T-helper 17 cell (primary cell): ENCODE measurements at places on chromosomes 3 and 15.
A peak's percentile ranks its signal among the peaks of the same experiment; 100 is the strongest.

- no peak for DNase-seq
Measured at GRCh38 chr3:3085782-3086181, 24.4 kb downstream of the IL5RA start.

GRCh38 chr15:93017526-93017925 lies 71.5 kb downstream of the RGMA start:
- no peak for DNase-seq

DNA sequence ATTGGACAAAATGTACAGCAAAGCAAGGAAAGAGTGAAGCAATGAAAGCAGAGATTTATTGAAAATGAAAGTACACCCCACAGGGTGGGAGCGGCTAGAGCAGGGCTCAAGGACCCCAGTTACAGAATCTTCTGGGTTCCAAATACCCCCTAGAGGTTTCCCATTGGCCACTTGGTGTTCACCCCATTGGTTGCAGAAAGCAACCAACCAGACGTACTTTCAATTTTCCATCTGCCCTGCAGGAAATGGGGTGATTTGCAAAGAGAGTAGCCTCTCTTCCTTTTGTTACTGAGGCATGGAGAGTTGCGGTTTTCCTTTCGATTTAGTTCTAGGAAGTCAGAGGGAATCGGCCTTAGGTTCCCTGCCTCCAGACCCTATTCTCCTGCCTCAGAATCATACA lies 2.4 kb downstream of the PML start:
- no peak for DNase-seq

DNA sequence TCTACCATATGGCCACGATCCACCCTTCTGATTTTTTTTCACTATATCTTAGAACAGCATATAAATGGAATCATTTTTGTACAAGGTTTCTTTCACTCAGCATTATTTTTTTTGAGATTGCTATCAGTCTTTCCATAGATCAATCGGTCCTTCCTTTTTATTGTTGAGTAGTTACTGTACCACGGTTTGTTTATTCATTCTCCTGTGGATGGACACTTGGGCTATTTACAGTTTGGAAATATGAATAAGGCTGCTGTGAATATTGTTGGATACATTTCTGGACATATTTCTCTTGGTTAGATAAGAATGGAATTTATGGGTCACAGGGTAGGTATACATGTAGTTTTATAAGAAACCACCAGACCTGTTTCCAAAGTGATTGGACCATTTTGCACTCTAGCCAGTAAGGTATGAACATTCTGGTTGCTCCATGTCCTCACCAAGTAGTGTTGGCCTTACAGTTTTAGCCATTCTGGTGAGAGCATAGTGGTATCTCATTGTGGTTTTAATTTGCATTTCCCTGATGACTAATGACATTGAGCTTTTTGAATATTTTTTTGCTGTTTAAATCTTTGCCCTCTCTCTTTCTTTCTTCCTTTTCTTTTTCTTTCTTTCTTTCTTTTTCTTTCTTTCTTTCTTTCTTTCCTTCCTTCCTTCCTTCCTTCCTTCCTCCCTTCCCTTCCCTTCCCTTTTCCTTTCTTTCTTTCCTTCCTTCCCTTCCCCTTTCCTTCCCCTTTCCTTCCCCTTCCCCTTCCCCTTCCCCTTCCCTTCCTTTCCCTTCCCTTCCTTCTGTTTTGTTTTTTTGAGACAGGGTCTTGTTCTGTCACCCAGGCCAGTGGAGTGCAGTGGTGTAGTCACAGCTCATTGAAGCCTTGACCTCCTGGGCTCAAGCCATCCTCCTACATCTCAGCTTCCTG lies 49.2 kb downstream of the LRRK1 start:
- DNase-seq = no peak

DNA sequence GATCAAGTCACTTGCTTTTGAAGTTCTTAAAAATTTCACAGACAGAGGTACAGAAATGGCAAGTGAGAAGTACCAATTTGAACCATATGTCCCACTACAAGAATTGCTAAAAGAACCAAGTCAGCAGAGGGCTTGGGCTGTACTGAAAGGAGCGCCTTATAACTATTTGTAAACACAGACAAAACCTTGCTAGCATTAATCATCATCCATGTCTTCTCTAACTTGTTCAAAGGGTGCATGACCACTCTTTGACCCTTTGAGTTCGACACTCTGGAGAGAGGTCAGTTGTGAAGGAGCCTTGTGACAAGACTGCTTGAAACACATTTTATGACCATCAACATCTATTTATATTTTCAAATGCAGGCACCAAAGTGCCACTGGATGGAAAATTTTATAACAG lies 191.7 kb downstream of the PDZRN3 start:
- DNase-seq = no peak

GRCh38 chr3:134274571-134274970 lies 23.9 kb upstream of the RYK start:
- DNase-seq = no peak

GRCh38 chr15:38554354-38554753 lies 10.3 kb downstream of the RASGRP1 start:
- DNase-seq = no peak

DNA sequence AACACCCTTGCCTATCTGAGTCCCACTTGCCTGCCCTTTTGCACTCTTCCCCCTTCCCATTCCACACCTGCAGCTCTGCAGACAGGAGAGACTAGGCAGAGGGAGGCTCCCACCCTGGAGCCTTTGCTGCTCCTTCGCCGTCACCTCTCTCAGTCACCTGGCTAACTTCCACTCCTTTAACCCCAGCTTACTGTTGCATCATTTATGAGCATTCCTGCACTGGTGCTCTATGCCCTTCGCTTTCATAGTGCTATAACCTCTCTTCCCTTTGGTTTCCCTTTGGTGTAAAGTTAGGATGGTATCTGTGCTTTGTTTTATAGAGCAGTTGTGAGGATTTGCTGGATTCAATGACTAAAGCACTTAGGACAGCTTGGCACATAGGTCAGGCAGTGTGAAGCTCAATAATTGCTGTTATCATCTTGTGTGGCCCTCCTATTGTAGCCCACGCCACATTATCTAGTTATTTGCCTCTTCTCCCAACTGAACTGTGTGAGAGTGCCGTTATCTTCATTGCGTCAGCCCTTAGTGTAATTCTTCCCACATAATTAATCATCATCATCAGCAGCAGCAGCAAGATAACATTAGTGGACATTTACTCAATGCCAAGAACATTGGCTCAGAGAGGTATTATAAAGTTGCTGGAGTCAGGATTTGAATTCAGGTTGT lies 253.9 kb downstream of the CACNA2D3 start:
- no peak for DNase-seq

DNA sequence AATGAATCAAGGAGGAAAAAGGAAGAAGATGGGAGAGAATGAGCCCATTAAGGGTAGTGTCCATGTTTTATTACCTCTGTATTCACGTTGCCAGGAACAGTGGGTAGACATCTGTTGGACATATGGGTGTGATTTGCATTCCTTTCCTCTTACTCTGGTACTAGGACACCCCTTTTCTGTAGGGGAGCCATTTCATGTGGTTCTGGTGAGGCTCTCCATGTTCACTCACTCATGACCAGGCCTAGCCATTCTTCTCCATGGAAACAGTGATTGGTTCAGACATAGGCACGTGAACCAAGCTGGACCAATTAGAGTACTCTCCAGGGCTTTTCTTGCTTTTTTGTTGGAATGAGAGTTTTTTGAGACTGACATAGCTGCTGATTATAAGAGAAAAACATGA lies 39.6 kb upstream of the PDCD6IP start:
- DNase-seq = no peak

GRCh38 chr3:185866555-185866954 lies 41.7 kb upstream of the IGF2BP2 start:
- no peak for DNase-seq

- DNase-seq = no peak
Measured at GRCh38 chr15:30990446-30991254, 778 bp downstream of the MTMR10 start.

DNA sequence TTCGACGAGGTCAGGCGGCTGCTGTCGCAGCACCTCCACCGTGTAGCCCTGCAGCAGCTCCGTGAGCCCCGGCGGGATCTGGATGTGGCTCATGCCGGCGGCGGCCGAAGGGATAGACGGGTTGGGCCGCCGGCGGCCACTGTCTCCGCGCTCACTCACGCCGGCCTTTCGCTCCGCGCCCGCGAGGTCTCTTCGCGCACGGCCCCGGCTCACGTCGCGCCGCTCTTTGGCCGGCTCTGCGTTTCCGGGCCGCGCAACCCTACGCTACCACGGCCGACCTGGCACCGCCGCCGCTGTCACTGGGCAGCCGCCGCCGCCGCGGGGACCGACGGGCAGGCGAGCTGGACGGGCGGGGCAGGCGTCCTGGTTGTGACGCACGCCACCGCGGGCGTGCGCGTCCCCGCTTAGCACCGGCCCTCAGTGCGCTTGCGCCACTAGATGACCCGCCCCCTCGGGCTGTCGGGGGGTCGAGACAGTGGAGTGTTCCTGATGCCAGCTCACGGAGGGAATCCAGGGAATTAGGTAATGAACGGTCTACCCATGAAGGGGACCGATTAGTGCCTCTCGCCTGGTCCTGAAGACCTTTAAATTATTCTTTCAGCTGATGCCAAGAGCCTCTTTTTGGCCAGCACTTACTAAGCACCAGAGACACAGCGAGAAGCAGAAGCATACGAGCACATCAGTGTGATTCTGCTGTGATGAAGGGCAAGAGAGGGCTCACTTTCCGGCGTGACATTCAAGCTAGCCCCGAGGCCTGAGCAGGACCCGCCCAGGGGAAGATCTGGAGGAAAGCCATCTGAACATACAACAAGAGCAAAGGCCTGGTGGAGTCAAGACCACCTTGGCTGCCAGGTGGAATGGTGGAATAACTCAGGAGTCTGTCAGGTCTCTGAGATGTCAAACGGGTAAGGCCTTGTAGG lies at the start of gene PRKAR2A:
Gene PRKAR2A, minus strand, starts transcription at position 371 of the 920 bp plus-strand sequence. Its CDS starts 278 bp downstream, at position 93.
- peak; percentile 68 for DNase-seq

DNA sequence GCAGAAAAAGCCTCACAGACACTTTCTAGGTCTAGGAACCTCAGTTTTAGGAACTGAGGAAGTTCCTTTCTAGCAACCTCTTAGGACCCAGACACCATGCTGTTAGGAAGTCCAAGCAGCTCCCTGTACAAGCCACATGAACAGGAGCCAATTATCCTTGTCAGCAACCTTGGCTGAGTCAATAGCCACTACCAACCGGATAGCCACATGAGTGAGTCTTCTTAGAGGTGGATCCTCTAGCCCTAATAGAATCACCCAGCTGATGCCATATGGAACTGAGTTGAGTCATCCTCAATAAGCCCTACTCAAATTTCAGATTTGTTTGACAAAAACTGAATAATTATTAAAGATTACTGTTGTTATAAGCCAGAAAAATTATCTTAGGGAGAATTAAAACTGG lies 256.2 kb downstream of the NLGN1 start:
- DNase-seq = no peak

- no peak for DNase-seq
Measured at GRCh38 chr15:57485869-57486268, 105.8 kb upstream of the MYZAP start.

DNA sequence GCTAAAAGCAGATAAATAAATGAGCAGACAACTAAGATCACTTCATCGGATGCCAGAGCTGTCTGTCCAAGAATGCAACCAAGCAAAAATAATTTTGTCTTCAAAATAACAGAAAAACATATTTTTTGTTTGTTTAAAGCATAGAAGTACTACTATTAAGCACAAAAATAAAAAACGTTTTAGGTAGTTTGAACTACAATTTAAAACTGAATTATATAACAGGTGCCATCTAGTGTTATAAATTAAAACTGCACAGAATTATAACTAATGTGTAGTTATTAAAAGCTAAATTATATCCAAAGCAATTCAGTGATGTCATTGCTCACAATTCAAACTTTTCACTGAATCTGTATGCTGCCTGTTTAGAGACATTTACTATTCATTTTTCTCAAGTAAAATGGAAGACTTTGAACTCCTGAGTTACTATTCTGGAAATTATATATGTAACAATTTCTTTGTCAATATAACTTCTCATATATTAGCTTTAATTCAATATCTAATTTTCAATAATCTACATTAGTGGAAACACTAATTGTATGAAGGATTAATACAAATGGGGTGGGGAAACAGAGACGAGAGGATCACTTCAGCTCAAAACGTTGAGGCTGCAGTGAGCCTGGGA lies 29.5 kb downstream of the LINS1 start:
- DNase-seq = no peak

- DNase-seq = no peak
Measured at GRCh38 chr3:113695431-113695785, 1.0 kb downstream of the USF3 start.

GRCh38 chr15:75720787-75721479 lies 8.3 kb upstream of the CSPG4 start:
- DNase-seq = no peak

DNA sequence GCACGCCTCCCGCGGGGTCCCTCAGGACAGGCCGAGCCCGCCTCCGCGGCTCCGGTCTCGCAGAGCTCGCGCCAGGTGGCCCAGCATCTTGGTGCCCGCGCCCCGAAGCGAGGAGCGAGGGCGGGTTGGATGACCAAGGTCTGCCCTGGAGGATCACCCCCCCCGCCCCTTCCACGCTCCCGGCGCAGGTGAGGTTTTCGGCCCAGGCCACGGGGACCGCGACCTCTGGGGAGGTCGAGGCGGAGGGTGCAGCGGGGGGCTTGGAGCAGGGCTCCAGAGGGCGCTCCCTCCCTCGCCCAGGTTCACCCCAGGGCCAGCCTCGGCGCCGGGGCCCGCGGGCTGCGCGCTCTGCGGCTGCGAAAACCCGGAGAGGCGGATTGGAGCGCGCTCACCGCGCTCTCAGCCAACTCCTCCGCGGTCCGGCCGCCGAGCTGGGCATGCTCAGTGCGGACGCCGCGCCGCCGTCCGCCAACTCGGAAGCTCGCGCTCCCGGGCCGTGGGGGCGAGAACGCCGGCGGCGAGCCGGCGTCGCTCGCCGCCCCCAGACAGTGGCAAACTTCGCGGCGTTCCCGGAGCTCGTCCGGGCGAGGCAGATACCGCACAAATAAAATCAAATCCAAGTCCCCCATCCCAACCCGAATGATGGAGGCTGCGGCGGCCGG lies at the start of gene MED12L:
Gene MED12L, plus strand, starts transcription at position 438 of the 662 bp plus-strand sequence. CDS start 1,263 bp downstream, outside the sequence.
- no peak for DNase-seq

- DNase-seq = no peak
Measured at GRCh38 chr3:26704736-26705135, 82.2 kb downstream of the LRRC3B start.

DNA sequence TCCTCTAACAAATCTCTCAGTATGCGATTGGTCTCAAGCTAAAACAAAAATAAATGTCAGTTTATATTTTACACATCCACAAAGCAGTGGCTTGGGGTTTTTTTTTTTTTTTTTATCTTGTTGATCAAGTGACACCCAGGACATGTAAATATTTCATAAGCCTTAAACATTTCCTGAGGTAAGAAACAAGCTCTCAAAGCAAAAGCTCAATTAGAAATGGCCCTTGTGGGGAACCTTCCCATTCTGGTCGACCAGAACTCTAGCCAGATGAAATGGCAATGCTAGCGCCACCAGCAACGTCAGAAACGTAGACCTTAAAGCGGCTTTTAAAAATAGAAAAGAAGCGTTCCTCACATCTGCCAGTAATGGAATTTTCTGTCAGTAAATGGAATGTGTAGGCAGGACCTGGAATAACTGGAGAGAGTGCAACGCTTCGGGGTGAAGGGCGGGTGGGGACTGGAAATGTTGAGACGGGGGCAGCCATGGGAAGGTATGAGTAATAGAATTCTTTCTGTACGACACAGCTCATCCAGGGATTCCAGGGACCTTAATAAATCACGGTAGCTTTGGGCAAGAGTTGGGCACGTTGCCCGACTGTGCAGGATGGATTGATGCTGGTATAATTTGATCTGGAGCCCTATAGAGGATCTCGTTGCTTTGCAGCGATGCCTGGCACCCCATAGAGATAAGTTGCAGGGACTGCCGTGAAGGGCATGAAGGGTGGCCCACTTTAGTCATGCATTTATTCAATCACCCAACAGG lies 44.4 kb downstream of the BTD start:
- DNase-seq = no peak
